ENCODE measurements at places on chromosomes 2 and 18.

- DNase-seq: no peak
Observed at GRCh38 chr2:15728245-15728938, 136.7 kb downstream of the DDX1 start.

- DNase-seq: no peak
Observed at GRCh38 chr18:47313901-47314300, 62.4 kb upstream of the SKOR2 start.

DNA sequence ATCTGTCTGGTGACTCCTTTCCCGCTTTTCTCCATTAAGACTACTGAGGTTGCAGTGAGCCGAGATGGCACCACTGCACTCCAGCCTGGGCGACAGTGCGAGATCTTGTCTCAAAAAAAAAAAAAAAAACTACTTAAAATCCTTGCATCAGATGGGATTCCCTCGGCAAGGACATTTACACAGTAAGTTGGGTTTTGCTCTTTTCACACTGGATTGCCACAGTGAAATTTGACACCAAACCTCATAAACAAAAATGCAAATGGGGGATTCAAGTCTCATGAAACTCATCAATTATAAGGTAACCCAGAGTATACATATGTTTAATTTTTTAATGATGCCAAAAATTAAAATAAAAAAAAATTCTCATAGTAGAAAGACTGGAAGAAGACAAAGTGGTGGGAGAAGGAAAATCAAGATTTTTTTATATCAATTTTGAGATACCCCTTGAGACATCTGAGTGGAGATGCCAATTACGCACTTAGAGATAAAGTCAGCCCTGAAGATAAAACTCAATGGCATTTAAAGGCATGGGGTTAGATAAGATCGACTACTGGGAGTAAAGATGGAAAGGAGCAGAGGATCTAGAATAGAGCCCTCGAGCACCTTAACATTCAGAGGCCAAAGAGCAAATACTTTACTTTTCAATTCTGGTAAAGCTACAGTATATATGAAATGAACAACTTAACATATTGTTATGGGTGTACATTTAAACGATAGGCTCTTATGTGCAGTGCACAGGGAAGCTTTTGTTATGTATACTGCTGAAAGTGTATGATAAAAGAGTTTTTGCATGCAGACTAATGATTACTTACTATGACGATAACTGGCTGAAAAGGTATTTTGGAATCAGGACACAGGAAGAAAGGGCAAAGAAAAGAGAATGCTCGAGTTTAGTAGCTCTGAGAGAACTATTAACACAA is 37.6 kb downstream of the CHMP3 start:
- no peak for DNase-seq

- DNase-seq: no peak
Observed at GRCh38 chr2:30298302-30298701, 67.0 kb downstream of the LBH start.
